AG09319 (cell line): ENCODE measurements at places on chromosomes 12 and 14.

DNA sequence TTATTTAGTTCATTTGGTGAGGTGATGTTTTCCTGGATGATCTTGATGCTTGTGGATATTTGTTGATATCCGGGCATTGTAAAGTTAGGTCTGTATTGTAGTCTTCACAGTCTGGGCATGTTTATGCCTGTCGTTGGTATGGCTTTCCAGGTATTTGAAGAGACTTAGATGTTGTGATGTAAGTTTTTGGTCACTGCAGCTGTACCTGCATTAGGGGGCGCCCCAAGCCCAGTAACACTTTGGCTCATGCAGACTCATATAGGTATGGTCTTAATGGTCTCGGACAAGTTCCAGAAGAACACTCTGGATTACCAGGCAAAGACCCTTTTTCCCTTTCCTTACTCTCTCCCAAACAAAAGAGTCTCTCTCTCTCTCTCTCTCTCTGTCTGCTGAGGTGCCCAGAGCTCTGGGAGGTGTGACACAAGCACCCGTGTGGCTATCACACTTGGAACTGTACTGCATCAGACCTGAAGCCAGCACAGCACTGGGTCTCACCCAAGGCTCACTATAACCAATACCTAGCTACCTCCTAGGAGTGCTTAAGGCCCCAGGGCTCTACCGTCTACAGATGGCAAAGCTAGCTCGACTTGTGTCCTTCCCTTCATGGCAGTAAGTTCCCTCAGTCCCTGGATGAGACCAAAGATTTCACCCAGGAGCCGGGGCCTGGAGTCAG, 425.8 kb upstream of the ATXN7L3B start:
- no peak for DNase-seq

DNA sequence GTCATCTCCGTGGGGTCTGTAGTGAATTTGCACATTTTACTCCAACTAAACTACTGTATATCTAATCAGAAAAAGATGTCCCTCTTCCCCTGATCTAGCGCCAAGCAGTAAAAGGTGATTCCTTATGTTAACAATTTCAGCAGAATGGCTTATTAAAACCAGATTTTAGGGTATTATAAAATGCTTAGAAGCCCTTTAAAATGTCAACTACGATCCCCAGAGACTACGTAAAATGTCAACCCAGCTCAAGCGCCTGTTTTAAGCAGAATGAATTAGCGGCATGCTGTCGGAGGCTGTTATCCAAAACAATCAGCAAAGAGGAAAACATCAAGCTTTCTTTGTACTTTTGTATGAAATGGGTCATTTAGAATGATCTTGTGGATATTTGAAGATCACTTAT, 408.9 kb downstream of the SOX5 start:
- no peak for DNase-seq

GRCh38 chr12:53719649-53720048, 7.6 kb downstream of the CALCOCO1 start:
- no peak for DNase-seq

DNA sequence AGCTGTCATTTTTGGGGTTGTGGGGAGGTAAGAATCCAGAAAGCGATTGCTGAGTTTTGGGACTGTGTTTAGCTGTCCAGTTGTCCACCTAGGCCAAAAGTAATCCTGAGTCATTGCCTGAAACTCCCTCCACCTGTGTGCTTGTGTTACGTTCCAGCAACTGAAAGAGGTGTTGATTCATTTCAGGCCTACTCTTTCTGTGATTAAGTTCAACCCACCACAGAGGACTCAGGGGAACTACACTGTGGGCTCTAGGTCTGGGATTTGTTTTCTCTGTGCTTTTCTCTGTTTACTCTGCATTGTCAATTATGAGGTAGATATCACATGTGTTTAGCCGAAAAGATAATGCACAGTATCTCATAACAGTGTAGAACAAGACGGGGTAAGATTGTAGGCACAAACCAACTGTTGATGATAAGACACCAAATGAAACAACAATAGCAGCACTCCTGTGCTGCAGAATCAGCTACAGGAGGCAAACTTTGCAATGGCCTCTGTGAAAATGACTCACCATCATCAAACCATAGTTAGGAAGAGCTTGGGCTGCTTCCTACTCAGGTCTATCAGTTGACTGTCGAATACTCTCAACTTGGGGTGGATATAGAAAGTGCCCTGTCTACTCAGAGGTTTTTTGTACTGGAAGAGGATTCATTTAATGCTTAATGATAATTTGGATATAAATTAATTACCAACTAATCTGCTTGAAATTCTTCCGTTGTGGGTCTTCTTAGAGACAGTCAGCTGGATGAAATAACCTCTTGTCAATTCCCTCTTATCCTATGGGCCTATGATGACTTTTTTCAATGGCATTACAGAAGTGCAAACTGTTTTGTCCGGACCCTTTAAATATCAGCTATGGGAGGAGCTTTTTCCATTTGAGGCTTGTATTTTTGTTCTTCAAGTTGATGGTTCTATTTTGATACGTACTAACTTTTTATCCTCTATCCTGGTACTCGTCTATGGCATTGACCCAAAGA, 385.9 kb downstream of the BMP4 start:
- DNase-seq, result no peak

DNA sequence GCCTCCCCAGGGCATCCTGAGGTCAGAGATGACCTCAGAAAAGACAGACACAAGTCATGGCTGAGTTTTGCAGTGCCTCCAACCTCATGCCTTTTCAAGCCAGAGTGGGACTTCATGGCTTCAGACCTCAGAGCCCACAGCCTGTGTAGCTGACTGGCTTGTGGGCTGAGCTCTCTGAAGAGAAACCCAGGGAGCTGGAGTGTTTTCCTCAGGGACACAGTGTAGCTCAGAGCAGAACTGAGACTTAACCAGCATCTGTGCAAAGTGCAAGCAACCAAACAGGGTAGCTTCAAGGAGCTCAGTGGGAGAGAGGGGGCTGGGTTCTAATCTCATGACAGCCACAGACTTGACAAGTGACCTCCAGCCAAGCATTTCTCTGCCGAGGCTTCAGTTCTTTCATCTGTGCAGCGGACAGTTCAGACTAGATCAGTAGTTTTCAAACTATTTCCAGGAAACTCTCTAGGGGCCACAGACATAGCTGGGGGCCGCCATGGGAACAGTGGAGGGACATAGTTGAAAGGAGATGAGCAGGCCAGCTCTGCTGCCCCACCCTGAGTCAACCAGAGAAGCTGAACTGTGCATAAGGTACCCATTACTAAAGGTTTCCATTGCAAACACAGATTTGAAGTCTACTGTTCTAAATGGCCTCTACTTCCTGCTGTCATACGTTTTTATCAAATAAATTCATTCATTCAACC, 80.0 kb downstream of the LGMN start:
- DNase-seq, result no peak

- no peak for DNase-seq
Observed at GRCh38 chr14:37497422-37497821, 97.6 kb downstream of the FOXA1 start.

DNA sequence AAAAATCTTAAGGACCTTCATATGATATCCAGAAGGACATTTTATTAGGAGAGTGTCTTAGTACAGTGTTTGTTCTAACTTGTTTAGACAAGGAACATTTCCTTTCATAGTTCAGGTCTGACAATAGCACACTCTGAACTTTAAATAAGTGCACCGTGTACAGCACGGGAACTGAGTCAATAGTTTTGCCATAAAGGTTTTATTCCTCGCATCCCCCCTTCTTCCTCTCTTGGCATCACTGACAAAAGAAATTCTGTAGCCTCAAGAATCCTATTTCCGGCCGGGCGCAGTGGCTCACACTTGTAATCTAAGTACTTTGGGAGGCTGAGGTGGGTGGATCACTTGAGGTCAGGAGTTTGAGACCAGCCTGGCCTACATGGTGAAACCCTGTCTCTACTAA, 58.3 kb downstream of the TMCC3 start:
- DNase-seq, result no peak

GRCh38 chr12:42097971-42098370, 46.7 kb downstream of the GXYLT1 start:
- DNase-seq, result no peak

DNA sequence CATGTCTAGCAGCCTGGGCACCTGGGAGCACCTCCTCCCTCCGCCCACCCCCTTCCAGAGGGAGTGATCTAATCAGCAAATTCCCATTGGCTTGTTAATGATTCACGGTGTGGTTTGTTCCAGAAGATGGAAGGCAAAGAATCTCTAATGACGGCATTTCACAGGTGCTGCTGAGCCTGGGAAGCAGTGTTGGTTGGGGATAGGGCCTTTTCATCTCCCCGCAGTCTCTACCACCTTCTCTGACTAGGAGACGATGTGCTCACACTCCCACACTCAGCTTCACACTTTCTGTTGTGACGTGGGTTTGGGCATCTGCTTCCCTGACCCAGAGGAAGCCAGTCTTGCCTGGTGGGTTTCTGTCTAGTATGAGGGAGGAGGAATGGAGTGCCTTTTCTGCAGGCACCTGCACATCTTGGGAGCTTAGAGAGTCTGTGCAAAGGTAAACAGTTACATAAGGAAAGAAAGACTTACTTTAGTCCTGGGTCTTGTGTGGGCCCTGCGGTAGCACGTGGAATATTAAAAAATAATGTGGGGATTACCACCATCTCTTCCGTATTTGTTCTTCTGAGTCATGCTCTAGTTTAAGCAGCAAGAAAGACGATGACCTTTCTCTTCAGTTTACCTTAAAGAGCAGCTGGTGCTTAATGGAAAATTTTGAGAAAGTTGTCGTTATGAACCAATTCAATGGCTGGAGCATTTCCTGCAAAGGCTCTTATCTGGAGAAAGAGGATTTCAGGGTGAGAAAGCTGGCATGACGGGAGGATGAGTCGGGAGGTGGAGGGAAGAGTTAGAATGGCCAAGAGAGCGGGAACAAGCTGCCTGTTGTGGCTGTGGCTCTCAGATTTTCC, 70.6 kb upstream of the ARHGAP5 start:
- no peak for DNase-seq

DNA sequence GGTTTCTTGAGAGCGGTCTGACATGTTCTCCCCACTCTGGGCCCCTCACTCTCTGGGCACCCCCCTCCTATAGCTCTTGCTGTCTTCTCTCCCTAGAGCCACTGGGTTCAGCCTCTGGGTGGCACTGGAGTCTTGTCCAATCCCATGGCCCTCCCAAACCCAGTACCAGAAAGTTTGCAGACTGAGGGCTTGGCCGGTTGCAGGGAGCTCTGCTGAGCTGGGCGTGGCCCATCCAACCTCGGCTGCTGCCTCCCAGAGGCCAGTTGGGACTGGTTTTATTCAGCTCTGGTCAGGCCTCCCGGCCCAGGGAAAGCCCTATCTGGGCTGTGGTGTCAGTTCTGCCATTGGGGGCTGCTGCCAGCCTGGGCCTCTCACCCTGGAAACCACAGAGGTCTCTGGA, 37.9 kb downstream of the ISCA2 start:
- DNase-seq, result no peak

GRCh38 chr12:63849106-63849620, 4.7 kb downstream of the SRGAP1 start:
- DNase-seq, result no peak

GRCh38 chr14:70011098-70011497, 131.9 kb downstream of the SMOC1 start:
- no peak for DNase-seq

DNA sequence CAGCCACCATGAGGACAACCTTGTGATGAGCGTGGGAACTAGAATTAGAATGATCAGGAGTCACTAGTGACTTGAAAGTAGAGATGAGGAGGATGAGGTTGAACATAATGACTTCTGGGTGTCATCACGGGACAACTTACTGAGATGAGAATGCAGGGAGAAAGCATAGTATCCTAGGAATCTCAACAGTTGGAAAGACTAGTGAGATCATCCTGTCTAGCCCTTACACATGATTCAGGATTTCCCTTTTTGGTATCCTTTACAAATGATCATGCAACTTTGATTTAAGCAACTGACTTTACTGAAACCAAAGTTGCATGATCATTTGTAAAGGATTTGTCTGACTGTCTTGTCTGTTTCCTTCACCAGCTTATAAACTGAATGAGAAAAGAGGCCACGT, 51.8 kb upstream of the HIF1A start:
- no peak for DNase-seq

GRCh38 chr14:22282417-22282816, 306.6 kb downstream of the DAD1 start:
- DNase-seq, result no peak

GRCh38 chr14:70563869-70564268, 29.1 kb upstream of the ADAM20 start:
- DNase-seq, result no peak
